CD4-positive, alpha-beta T cell (primary cell): ENCODE measurements at places on chromosomes 12 and 14.

DNA sequence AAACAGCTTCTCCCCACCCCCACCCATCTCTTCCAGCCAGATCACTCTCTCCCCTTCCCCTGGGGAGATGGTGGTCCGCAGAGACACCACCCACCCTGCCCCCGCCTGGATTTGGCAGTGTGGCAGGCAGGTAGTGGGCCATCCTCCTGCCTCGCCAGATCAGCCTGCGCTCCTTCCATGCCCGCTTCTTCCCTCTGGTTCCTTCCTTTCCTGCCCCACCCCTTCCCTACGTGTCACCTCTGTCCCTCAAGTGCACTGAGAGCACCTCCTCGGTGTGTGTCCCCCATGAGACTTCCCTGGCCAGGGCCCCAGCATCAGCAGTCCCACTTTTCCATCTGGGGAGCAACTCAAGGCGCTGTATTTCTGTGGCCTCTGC lies 632 bp downstream of the NYNRIN start:
- DNase-seq, result no peak

- DNase-seq, result no peak
Observed at GRCh38 chr14:88170333-88170732, 152.7 kb downstream of the KCNK10 start.

DNA sequence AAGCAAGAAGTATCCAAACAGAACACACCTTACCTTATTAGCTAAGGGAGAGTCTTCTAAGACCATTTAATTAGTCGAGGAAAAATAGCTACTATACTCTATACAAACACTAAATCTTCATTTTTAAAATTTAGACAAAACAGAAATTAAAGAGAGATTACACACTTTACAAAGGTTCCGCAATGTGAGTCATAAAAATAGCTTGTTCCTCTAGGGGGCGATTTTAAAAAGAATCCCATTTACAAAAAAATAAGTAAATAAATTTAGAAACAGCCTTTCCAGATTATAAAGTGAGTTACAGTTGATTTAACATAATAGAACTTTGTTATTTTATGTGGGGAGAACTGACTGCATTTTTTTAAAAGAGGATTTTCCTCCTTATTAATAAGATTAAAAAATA lies 201.6 kb downstream of the PAX9 start:
- no peak for DNase-seq

DNA sequence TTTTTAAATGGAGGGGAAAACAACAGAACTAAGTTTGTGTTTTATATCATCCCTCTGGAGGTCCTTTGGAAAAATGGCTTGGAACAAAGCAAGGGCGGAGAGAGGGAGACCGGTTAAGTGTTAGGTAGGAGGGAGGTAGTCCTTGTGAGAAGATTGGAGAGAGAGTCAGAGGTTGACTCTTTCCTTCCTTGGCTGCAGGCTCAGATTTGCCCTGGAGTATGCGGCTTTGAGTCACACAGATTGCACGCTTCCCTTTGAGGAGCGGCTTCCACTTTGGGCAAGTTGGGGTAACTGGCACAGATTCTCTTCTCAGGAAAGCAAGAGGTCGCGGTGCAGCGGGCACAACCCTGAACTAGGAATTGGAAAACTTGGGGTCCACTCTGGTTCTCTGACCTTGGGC lies 9.9 kb downstream of the SOCS2 start:
- DNase-seq, result no peak

DNA sequence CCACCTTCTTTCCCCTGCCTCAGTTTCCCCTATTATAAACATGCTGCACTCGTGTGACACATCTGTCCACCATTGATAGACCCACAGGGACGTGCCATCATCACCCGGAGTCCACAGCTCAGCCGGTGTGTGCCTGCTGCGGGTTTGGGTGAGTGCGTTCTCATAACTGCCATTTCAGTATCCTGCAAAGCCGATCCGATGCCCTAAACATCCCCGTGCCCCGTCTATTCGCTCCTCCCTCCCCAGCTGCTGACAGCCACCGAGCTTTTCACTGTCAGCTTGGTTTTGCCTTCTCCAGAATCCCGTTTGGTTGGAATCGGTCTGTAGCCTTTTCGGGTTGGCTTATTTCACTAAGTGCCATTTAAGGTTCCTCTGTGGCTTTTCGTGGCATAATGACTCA lies 3.9 kb downstream of the LRCOL1 start:
- DNase-seq, result no peak

- DNase-seq, result no peak
Observed at GRCh38 chr12:80912901-80913770, 24.6 kb downstream of the LIN7A start.

GRCh38 chr12:43318021-43318420 lies 234.0 kb downstream of the ADAMTS20 start:
- DNase-seq, result no peak

DNA sequence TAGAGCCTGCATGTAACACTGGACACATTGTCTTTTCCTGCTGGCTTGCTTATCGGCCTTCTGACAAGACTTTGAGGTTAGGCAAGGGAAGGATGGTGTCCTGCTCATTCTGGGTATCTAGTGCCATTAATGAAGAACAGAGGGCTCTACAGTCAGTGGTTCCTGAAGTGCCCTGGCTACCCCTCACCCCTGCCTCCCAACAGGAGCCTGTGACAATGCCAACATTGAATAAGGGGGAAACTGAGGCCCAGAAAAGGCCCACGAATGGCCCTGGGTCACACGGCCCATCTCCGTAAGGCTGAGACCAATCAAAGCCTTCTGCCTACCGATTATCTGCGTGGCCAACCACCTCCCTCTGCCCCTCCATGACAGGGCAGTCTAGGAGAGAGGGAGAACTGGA lies 2.1 kb downstream of the IFI27L2 start:
- DNase-seq, result no peak

- DNase-seq, result no peak
Observed at GRCh38 chr12:117192057-117192456, 1.8 kb upstream of the FBXO21 start.

DNA sequence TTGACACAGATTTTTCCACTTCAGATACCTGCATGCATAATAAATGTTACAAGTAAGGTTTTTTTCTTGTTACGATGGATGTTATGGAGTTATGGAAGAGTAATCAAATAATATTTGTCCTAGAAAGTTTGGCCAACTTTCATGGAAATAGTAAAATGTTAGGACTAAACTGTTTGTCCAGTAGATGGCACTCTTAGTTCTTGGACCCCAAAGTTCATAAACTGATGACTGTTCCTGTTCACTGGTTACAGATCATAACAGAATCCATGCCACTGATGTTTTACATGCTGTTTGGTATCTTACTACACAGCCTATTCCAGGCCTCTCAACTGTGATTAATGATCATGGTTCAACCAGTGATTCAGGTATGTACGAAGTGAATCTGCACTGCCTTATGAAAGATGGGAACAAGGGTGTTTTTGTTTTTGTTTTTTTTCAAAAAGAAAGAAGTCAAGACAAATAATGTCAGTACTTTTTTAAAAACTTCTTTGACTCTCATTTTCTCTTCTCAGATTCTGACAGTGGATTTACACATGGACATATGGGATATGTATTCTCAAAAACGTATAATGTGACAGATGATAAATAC lies 48.8 kb upstream of the SLCO1C1 start:
- DNase-seq, result no peak

DNA sequence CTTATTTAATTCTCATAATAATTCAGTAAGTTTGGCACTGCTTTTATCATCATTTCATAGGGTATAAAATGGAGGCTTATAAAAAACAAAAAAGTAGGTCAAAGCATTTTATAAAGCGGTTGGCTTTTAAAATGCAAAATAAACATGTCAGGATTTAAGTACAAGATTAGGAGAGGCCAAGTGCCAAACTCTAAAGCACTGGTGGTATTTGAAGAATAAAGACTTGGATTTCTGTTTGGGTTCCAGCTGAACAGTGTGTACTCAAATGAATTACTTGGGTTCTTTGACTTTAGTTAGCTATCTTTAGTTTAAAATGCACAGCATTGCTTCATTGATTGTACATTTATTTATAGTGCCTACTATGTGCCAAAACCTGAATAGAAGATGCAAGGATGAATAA lies 966.6 kb upstream of the SEL1L start:
- no peak for DNase-seq

GRCh38 chr12:82149045-82149444 lies 209.1 kb downstream of the CCDC59 start:
- no peak for DNase-seq

DNA sequence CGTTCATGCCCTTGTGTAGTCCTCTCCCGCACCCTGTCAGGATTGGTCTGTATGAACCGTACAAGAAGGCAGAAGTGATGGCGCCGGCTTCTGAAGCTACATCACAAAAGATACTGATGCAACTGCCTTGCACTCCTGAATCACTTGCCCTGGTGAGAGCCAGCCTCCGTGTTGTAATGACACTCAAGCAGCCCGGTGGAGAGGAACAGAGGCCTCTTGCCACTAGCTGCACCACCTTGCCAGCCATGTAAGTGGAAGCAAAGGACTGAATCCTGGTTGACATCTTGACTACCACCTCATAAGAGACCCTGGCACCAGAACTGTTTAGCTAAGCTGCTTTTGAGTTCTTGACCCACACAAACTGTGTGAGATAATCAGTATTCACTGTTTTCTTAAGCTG lies 266.0 kb downstream of the ERC1 start:
- no peak for DNase-seq

DNA sequence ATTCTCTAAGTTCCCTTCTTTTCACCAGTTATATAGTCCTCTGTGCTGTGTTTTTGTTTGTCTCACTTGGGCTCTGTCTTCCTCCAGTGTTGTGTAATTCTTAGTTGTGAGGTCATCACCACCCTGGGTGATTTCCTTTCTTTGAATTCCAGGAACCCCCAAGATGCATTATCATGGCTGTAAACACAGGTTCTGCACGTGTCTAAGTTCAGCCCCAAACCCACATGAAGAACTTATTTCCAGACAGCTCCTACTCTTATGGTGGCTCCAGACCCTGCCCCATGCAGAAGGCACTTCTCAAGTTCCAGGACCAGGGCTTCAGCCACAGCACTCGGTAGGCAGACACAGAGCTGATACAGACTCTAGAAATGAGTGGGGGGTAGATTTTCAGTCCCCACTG lies 560.5 kb downstream of the BCL11B start:
- DNase-seq, result no peak

DNA sequence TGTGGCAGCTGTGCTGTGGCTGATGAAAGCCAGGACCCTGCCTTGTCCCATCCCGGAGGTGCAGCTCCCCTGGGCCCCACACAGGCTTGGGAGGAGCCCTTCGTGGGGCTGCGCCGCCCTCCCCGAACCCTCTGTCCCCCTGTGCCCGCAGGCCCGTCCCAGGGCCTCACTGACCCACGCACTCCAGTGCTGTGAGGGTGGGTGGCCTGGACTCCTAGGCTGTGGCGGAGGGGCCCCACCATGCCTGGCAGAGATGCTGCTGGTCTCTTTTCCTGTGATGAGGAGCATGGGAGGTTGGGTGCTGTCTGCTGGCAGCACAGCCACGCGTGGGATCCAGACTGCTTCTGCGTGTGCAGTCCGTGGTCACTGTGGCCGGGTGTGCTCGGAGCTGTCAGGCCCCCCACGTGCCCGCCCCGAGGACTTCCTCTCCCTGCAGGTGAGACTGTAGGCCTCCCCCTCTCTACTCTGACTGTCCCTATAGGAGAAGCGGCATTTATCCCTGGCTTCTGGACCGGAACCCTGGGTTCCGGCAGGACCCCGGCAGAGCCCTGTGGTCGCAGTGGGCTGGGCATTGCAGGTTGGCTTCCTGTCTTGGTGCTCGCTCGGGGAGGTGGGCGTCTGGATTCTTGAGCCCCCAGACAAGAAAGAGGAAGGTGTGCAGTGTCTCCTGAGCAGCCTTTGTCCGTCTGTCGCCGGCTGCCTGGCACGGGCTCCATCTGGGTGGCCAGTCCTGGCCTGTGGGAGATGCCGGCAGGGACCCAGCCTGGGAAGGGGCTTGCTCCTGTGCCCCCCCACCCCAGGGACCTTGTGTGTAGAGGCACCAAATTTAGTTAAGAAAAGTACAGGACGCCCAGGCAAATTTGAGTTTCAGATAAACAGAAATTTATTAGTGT lies 2.3 kb downstream of the MTA1 start:
- no peak for DNase-seq

DNA sequence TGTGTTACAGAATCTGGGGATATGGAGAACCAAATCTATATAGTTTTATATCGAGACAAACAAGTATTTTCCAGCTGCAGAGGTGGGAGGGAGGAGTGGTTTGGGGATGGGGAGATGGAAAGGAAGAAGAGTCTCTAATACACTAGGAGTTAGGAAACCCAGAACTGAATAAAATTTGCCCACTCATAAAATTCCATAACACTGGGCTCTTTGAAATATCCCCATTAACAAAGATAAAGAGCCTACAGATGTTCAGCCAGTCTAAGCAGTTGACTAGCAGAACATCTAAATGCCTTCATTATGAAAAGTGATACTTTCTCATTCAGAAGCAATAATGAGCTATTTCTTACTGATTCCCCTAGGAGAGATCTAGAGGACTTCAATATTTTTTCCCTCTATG lies 151.7 kb upstream of the GZMB start:
- no peak for DNase-seq

DNA sequence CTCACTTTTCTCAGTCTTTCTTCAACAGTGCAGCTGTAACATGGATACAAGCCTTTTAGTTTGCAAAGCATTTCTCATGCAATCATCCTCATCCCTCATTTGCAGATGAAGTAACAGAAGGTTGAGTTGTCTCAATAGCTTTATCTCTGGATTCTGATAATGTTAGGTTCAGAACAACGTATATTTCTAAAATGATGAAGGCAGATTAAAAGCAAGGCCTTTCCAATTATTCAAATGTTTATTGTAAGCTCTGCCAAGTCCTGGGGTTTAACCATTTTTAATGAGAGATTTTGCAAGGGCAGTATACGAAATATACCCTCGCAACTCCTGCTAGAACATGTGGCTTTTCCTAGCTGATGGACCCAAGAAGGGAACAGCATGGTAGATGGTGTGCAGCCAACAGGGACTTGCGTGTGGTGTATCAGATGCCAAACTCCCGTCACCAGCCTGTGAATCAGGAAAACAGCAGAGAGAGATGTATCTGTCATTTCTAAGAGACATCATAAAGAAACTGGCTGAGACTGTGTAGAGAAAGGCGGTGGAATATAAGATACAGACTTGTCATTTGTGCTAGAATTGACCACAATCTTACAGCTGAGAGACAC lies 319.7 kb downstream of the MED13L start:
- DNase-seq, result no peak

DNA sequence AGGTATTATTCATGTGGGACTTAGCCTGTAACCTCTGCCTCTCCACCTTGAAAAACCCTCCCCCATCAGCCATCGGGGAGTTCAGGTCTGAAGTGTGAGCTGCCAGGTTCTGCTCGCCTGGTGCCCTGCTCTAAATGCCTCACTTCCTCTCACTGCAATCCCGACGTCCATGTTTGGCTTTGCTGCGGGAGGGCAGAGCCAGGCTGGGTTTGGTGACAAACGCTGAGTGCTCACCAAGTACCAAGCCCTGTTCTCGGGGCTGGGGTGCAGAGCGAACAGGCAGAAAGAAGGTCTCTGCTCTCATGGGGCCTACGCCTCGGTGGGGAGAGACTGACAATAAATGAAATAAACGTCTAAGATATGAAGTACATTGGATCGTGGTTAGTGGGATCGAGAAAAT lies 2.1 kb upstream of the ADGRD1 start:
- DNase-seq, result no peak

- DNase-seq, result no peak
Observed at GRCh38 chr12:90515199-90516175, 439.5 kb downstream of the CCER1 start.
